ENCODE measurements at places on chromosomes 11 and 22. TPM values are rescaled to one million over a fixed set of nuclear protein-coding genes. Genes with fewer than 3 reads are reported as not detected.
A peak's percentile ranks its signal among the peaks of the same experiment; 100 is the strongest.

DNA sequence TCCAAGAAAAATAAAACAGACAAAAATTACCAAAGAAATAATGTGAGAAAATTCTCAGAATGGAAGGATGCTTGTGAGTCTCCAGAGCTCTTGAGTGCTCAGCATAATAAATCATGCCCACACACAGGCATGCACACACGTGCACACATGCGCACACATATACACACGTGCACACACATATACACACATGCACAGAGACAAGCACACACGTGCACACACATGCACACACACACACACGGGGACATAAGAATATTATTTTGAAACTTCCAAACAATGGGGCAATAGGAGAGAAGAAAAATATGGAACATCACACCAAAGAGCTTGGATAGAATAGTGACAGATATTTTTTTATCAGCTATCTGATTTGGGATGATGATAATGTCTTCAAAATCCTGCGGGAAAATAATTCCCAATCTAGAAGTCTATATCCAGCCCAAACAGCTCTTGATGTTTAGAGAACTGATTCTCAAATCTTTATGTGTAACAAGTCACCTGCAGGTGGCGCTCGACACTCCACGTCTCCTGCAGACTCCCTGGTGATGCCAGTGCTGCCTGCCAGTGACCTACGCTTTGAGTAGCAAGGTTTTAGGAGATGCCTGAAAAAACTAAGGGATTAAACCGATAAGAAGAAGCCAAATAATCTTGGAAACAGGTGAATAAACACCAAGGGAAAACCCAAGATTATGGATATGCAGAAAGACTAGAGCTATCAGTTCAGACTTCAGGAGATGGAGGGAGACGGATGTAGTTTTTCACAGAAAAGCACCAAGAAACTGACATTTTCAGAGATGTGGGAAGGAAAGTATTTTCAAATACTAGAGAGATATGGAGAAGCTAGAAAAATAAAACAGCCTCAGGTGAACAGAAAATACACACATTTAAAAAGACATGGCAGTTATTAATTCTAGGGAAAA, 743.6 kb downstream of the ETS1 start:
- peak; percentile 55 for DNase-seq

GRCh38 chr11:47179655-47179991, 2.9 kb upstream of the ARFGAP2 start:
- DNase-seq: no peak

- peak; percentile 63 for DNase-seq
Observed at GRCh38 chr11:58900479-58901420, 38.5 kb upstream of the GLYATL1 start.

GRCh38 chr11:46452918-46453517, 61.4 kb upstream of the CHRM4 start:
- DNase-seq: no peak

DNA sequence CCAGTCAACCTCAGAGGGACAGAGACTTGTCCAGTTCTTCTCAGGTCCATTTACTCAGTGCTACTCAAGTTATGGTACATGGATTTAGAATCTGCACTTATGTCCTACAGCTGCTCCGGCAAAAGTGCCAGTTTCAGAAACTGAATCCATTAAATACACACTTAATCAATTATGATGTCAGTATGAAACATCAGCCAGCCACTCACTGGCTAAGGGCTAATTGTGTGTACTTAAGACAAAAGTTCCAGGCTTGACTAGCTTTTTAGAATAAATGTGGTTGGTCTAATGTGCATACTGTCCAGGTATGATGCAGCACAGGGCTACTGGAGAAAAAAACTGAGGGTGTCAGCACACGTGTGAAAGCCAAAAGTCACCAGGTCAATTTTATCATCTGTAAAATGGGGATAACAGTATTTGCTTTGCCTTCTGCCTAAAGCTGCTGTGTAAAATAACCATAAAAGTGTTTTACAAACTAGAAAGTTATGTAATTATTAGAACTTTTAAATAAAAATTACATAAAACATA, 55.4 kb upstream of the CYP2D6 start:
- no peak for DNase-seq

- no peak for DNase-seq
Observed at GRCh38 chr22:36415415-36416168, 27.8 kb upstream of the MYH9 start.

DNA sequence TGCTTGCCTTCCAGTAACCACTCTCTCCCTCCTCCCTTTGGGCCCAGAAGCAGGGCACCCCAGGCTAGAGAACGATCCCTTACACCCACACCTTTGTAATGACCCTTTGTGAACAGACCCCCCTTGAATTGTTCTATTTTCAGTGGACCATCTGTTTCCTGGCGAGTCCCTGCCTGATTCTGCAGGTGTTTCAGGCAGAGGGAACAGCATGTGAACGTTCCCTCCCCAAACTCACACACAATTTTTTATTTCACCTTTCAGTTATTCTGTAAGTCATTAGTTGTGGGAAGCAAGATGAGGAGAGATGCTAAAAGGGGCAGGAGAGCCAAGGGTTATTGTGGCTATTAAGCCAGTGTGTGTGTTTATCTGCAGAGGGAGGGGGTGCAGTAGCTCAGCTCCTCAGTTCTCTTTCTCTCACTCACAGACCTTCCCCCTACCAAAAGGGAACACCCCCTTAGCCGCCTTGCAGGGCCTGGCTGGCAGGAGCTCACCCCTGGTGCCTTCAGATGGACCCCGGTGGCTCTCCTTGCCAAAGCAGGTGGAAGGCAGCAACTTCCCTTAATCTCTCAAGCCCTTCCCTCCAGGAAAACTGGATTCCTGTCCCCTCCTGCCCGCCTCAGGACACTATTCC, 64.8 kb upstream of the SPON1 start:
- DNase-seq: no peak

GRCh38 chr11:64660706-64661105, 62.3 kb downstream of the NRXN2 start:
- no peak for DNase-seq

GRCh38 chr11:126519764-126520734, 164.6 kb downstream of the ST3GAL4 start:
- DNase-seq: no peak

DNA sequence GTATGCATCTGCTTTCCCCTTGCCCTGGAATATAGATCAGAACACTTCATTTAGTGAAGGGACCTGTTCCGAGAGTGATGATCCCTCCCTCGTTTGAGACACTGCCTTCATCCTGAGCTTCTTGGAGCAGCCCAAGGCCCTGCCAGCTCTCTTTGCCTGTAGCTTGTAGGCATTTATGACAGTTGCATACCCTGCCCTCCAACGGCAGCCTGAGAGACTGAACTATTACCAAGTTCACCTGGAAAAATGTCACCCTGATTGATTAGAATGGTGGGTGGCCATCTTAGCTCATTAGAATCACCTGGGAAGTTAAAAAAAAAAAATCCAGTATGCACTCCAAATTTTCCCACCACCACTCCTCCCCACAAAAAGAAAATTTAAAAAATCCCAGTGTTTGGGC, 1.5 kb downstream of the MICAL3 start:
- DNase-seq: no peak

DNA sequence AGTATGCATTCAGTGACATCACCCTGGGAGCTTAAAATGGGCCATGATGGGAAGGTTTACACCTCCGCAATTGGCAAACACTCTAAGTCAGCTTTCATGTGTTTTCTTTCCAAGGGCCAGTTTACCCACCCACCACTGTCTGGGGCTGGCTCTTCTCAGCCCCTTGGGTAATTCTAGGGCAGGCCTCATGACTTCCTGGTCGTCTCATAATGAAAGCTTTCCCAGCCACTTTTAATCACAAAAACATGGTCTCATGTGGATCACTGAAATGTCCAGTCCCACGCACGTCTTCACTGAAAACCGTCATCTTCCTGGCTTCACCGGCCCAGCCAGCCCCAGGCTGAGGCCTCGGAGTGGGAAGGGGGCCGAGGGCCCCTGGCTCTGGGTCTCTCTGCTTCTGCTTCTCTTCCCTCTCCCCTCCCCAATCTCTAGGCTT, 58.5 kb upstream of the ANO1 start:
- no peak for DNase-seq

GRCh38 chr22:37190262-37190780, 2.3 kb upstream of the C1QTNF6 start:
- DNase-seq: no peak

DNA sequence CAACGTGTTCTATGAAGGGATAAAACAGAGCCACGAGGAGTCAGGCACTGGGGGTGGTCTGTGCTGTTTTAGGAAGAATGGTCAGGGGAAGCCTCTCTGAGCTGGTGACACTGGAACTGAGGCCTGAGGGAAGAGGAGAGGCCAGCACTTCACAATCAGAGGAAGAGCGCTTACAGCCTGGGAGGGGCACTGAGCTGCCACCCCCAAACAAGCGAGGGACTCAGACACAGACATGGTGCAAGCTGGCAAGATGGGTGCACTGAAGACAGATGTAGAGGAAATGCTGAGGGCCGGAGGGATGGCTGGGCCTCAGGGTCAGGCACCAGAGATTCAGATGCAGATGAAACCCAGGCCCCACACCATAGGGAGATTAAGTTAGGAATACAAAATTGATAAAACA, 40.0 kb upstream of the TP53I11 start:
- no peak for DNase-seq

GRCh38 chr11:18757811-18758210, 31.8 kb upstream of the IGSF22 start:
- DNase-seq: no peak

DNA sequence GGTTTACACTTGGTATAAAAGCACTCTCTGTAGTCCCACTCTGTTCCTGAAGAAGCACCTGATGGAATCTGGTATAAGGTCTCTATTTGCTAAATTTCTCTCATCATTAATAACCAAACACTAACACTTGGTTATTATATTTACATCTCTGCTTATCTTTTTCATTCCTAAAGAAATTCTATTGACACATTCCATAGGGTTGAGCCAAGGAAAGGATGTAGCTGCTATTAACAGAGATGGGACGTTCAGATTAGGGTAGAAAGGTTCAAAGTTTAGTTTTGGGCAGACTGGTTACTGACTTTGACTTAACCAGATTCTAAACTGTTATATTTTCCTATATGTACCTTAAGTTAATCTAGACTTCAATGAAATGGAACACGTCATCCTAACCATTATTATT, 91.5 kb downstream of the RSF1 start:
- DNase-seq: no peak

DNA sequence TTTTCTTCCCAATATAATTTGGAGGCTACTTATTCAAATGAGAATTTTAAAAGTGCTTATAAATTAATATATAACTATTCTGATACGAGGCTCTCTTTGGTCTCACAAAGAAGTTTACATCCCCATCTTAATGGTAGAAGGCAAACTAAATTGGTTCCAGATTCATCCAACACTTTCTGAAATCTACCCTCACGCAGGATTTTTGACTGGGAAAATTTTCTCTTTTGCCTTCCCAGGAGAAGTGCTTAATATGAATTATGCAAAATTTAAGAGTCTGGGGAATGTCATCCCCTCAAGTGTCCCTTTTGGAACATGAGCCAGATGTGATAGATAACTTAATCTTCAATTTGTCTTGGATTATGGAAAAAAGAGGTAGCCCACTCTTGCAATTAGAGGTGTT, at the start of gene OR4C11:
OR4C11 (minus strand) TSS at position 101 of the 400 bp plus-strand sequence. CDS start 3,272 bp downstream, outside the sequence.
- DNase-seq: no peak

GRCh38 chr11:22234743-22235142, 41.9 kb downstream of the ANO5 start:
- DNase-seq: no peak

GRCh38 chr11:45659818-45660160, 5.6 kb downstream of the CHST1 start:
- no peak for DNase-seq

GRCh38 chr11:64971421-64972233, at the start of gene MAJIN:
Gene MAJIN (minus strand): TSS chr11:64972108. CDS start chr11:64959405, 12,703 bp downstream.
- no peak for DNase-seq

DNA sequence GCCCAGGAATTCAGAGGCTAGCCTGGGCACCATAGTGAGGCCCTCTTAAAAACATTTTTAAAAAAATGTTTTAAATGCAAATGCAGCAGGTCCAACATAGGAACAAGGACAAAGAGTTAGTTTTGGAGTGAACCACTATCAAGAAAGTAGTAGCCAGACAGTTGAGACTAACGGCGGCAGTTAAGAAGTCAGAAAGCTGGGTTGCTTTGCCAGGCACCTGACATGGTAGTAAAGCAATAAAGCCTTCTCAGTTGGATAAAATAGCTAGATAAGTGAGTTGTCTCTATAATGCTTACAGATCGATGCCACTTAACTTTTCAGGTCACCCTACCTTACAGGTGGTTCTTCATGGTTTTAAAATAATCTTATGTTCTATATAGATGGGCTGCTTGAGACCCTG, 16.9 kb upstream of the DDX17 start:
- no peak for DNase-seq

DNA sequence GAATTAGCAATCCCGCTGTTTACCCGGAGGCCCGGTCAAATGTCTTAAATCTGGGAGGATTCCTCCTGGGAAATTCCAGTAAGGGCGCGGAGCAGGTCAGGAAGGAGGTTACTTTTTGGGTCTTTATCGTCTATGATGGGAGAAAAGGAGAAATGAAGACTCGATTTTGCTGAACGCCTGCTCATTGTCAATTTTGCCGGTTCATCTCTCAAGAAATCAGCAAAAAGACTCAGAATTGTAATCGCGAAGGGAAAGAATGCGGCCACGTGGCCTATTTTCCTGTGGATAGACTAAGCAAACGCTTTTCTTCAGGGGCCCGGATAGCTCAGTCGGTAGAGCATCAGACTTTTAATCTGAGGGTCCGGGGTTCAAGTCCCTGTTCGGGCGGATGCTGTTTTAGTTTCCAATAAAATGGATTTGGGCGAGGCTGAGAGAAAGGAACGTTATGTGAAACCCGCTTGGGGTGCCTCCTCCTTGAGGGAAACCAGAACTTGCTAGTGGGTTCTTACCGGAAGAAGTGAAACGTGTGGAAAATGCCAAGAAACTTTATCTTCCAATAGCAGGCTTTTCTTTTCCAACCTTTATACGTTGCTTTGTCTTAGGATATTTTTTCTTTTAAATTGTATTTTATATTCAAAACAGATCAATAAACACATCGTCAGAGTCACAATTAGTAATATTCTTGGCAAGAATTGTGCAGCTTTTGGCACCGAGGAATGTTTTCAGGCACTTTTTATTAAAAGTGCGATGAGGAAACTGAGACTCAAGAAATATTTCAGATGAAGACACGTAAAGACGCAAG, 45.0 kb downstream of the OR4D9 start:
- DNase-seq: peak; percentile 90

GRCh38 chr11:75813622-75814039, 1.4 kb upstream of the UVRAG start:
- peak; percentile 68 for DNase-seq

- DNase-seq: no peak
Observed at GRCh38 chr11:109039611-109040010, 374.7 kb downstream of the DDX10 start.

Gene GDPD5
- 49.4 TPM for total RNA-seq

Gene PRG3
- not detected for total RNA-seq

Gene RNF214
- total RNA-seq: 5.1 TPM

Gene SMTNL1
- not detected for total RNA-seq

Gene NEFH
- not detected for total RNA-seq

Gene C11orf87
- not detected for total RNA-seq

Gene CCDC88B
- 6.6 TPM for total RNA-seq

Gene CDC42BPG
- 4.1 TPM for total RNA-seq

Gene KRTAP5-4
- total RNA-seq: not detected

Gene TENM4
- 0.19 TPM for total RNA-seq

Gene CARNS1
- 0.05 TPM for total RNA-seq

Gene C11orf52
- not detected for total RNA-seq
